ENCODE measurements at places on chromosomes 7 and 10.

DNA sequence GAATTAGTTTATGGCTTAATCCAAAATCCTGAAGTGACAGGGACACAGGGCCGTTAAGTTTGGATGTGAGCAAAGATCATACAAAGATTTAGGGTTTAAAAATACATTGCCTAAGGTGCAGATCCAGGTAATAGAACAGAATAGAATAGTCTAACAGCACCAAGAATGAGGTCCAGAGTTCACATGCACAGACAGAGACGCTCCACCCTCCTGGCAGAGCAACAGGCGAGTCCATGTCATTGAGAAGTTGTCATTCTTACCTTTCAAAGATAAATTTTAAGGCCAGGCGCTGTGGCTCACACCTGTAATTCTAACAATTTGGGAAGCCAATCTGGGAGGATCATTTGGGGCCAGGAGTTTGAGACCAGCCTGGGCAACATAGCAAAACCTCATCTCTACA, 209.1 kb upstream of the AUTS2 start:
- no peak for DNase-seq

DNA sequence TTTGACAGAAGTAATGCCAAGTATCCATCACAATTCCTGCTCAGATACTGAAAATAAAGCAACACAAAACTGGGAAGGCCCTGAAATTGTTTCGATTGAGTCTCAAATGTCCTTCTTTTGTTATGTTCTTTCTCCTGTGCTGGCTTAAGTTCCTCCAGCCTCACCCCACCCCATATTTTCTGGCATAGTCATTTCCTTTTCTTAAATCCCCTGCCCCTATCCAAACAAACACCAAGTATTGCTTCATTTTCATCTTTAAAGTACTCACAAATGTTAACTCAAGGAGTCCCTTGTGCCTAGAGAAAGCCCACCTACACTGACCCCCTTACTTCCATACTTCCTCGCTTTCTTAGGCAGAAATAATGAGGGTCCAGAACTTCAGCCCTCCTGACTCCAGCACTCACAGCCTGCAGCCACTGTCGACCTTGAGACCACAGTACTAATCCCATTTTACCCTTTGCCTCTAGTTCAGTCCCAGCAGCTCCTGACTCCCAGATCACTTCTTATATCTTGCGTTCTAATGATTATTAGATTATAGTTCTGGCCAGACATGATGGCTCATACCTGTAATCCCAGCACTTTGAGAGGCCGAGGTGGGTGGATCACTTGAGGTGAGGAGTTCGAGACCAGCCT, 73.2 kb upstream of the ST8SIA6 start:
- no peak for DNase-seq

- DNase-seq = no peak
Observed at GRCh38 chr10:97311111-97311626, 7.9 kb upstream of the FRAT1 start.

- DNase-seq = no peak
Observed at GRCh38 chr7:94394109-94394436, 622 bp upstream of the COL1A2 start.

- no peak for DNase-seq
Observed at GRCh38 chr10:93757801-93758507, at the start of gene LGI1. LGI1 (plus strand) TSS chr10:93757936; CDS start chr10:93758145, 209 bp downstream.

DNA sequence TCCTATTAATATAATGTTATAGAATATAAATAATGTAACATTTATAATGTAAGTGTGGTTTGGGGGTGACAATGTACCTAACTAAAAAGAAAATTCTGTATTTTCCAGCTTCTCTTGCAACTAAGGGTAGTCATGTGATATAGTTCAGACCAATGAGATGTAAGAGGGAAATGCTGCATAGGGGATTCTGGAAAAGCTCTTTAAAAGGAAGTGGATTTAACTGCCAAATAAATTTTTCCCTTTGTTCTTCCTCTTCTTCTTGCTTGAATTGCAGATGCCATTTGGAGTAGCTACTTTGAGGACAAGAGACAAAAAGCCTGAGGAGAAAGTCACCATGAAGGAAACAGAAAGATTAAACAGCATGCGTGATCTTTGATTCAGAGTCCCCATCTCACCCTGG, 194.3 kb downstream of the PTEN start:
- no peak for DNase-seq

DNA sequence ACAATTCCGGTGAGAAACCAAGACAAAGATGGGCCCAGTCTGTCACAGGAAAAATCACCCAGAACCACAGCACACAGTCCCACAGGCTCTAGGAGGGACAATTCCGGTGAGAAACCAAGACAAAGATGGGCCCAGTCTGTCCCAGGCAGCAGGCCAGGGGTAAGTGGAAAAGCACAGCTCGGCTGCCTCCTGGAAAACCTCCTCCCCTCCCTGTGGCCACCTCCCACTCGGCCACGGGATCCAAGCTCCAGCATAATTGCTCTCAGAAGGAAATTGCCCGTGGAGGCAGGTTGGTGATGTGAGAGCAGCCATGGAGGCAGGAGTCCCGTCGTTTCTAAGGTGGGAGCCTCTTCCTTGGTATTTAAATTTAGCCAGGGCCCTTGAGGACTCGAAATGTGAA, 95.7 kb downstream of the PLXNA4 start:
- DNase-seq = no peak

GRCh38 chr10:35598379-35598778, 6.8 kb upstream of the GJD4 start:
- DNase-seq = no peak

DNA sequence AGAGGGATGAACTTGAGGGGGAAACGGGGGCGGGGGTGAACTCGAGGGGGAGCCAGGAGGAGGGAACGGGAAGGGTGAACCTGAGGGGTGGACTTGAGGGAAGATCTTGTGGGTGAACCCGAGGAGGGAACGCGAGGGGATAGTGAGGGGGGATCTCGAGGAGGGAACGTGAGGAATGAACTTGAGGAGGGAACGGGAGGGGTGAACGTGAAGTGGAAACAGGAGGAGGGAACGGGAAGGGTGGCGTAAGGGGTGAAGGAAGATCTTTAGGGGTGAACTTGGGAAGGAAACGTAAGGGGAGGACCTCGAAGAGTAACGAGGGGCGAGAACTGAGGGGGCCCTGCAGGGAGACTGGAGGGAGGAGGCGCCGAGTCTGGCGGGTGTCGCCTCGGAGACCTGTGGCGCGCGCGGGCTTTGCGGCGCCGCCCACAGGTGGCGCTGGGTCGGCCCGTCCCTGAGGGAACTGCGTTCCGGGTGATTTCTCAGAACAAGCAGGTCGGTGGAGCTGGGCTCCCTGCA, 651 bp downstream of the MYO3A start:
- peak; percentile 17 for DNase-seq

GRCh38 chr7:132472463-132473120, 103.7 kb downstream of the PLXNA4 start:
- DNase-seq = no peak

- no peak for DNase-seq
Observed at GRCh38 chr7:71995111-71995510, 417.0 kb downstream of the CALN1 start.

DNA sequence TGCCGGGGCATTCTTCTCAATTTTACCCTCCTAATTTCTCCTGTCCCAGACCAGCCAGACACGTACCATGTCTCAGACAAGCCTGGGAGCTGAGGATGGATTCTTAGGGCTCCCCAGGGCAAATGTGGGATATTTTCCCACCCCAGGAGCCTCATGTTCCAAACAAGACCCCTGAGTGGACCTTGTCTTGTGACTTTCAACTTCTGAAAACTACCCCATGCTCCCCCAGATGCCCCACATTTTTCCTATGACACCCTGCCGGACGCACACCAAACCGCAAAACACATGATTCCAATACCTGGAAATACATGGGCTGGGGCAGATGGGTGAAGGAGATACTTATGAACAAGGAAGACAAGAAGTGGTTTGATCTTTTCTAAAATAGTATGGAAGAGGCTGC, 874 bp downstream of the GIMAP5 start:
- DNase-seq = no peak

DNA sequence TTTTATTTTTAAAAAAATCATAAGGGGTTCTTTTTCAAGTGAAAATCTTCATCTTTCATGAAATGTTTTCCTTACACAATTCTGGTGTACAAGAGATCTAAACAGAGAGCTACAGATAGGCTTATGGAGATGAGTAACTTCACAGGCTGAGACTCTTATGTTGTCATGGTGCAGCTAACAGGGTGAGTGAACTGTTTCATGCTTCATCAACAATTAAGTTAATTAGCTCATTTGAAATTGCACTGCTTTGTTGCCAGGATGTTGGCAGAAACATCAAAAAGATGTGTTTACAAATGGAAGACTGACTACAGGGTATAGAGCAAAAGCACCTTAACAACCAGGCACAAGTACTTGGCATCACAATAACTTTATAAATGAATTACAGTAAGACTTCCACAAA, 230.8 kb downstream of the FOXP2 start:
- DNase-seq = no peak

DNA sequence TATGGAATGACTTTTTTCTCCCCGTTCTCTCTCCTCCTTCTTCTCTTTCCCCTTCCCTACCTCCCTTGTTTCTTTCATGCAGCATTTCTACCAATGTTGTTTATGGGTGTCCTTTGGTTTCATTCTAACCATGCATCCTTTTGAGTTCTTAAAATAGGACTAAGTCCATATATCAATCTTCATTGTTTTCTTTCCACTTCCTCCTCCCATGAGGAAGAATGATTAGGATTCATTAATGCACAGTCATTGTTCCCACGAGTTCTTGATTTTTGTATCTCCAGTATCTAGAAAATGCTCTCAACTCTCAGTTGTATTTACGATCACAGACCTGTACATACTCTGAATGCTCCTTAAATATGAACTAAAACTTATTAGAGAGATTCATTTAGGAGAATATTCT, 153.3 kb downstream of the LRRC4 start:
- DNase-seq = no peak

DNA sequence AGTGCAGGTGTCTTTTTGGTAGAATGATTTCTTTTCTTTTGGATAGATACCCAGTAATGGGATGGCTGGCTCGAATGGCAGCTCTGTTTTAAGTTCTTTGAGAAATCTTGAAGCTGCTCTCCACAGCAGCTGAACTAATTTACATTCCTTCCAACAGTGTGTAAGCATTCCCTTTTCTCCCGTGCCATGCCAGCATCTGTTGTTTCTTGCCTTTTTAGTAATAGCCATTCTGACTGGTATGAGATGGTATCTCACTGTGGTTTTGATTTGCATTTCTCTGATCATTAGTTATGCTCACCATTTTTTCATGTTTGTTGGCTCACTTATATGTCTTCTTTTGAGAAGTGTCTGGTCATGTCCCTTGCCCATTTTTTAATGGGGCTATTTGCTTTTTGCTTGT, 486.3 kb downstream of the GALNT17 start:
- DNase-seq = no peak

GRCh38 chr7:135942614-135943013, 34.5 kb downstream of the MTPN start:
- no peak for DNase-seq

GRCh38 chr10:17516376-17516775, 62.0 kb upstream of the ST8SIA6 start:
- no peak for DNase-seq

GRCh38 chr7:121623130-121623872, 227.2 kb upstream of the FAM3C start:
- no peak for DNase-seq

- no peak for DNase-seq
Observed at GRCh38 chr10:97948822-97949221, 81.6 kb downstream of the CRTAC1 start.

DNA sequence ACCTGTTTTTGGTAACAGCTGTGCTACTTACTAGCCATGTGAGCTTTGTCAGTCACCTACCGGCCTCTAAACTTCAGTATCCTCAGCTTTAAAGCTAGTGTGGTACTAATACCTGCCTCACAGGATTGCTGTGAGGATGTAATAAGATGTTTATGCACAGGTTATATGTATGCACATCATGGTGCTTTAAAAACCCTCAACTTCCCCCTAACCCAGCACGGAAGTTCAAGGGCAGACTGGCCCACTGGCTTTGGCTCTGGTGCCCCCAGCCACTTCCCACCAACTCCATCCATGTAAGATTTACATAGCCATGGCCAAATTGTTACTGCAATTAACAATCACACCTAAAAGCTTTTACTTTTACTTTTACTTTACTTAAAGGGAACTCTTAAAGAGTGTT, 676.0 kb upstream of the GALNT17 start:
- DNase-seq = no peak

DNA sequence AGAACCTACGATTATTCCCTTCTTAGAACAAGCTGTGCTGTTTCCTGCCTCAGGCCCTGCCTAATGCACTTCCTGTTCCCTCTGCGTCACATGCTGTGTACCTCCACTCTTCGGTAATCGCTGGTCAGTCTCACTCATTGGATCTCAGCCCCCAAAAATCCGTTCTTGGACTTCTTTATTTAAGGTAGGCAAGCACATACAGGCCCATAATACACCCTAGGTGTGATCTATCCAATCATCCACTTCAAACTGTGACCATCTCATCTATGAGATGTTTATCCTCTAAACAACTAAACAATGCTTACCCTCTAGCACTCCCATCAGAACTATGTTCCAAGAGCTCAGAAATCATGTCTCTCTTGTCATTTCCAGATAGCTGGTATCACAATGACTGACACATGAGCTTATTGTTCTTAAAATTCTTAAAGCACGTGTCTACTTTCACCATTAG, 83.9 kb downstream of the CADPS2 start:
- DNase-seq = no peak

- no peak for DNase-seq
Observed at GRCh38 chr7:107563081-107563774, 492 bp downstream of the COG5 start.

- no peak for DNase-seq
Observed at GRCh38 chr10:6134099-6134823, 45.4 kb downstream of the RBM17 start.

- DNase-seq = no peak
Observed at GRCh38 chr10:28947171-28947570, 269.9 kb downstream of the BAMBI start.

DNA sequence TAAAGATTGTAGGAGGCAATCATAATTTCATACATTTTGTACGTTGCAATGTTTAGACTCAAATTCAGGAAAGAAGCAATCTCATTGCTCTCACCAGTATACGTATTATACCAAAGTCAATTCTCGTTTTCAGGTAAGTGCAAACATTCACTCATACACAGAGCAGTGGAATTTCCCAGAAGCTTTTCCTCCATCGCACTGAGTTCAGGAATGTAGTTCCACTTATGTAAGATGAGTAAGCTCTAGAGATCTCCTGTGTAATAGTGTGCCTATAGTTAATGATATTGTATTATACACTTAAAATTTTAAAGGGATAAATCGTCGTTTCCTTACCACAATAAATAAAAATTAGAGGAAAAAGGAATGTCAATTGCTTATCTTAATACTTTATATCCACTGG, 470.8 kb upstream of the KCND2 start:
- DNase-seq = no peak

GRCh38 chr10:117074621-117075020, 63.4 kb downstream of the VAX1 start:
- no peak for DNase-seq

Measured in activated CD4-positive, alpha-beta memory T cell treated with anti-CD3 and anti-CD28 coated beads for 36 hours (primary cell).